NCI-H1092 (cell line): ENCODE measurements at places on chromosomes 7 and 10.

DNA sequence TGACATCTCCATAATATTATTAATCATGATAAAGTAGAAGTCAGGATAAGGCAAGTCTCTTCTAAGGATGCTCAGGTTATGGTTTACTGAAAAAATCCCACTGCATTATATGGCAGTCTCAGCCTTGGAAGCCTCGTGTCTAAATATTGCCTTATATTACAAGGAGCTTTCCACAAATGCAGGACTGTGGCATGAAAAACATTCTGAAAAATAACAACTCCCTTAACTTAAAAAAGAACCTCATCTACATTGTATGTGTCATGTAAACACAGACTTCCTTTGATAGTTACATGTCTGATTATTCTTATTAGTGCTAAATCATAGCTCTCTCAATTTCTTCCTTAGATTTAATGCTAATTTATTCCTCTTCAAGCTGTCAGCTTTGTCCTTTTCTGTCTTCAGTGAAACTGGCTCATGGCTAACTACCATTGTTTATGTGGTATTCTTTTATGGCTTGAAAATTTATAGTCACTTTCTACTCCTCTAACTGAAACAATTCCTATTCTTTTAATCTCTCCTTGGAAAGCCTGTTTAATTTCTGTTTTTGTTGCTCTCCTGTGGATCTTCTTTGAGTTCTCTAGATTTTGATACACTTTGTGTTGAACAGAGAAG is 156.1 kb downstream of the KIF20B start:
- DNase-seq, result no peak

DNA sequence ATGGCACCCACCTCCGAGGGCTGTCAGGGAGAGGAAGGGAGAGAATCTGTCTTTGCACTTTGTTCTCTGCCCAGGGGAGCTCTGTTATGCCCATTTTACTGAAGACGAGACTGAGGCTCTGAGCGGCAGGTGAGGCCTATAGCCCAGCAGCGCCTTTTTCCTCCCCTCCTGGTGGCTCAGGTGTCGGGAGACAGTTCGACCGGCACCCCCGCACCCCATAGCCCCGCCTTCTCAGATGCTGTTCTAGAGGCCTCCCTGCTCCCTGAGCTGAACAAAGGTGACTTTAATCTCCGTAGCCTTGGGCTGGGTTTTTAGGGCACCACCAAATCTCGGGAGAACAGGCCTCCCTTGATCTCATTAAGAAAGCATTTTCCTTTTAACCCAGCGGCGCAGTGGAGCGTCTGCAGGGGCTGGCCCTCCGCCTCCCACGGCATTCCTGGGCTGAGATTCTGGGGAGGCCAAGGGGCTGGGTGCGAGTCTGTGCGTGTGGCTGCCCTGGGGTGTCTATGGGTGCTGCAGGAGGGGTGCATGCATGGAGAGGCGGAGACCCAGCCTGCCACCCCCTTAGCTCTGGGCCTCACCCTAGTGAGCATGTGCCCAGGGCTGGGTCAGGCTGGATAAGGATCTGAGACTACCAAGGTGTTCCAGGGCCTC is 3.3 kb downstream of the LFNG start:
- DNase-seq, result no peak

- no peak for DNase-seq
Measured at GRCh38 chr10:117345143-117345542, 30.1 kb downstream of the PDZD8 start.

- DNase-seq, result no peak
Measured at GRCh38 chr10:6912424-6912823, 332.3 kb upstream of the PRKCQ start.

- DNase-seq, result no peak
Measured at GRCh38 chr7:143073556-143073955, 21.4 kb downstream of the OR6V1 start.

- no peak for DNase-seq
Measured at GRCh38 chr10:50397312-50398140, 146.2 kb upstream of the ASAH2 start.

GRCh38 chr7:135362871-135363270 is 129.2 kb downstream of the STRA8 start:
- DNase-seq, result no peak

DNA sequence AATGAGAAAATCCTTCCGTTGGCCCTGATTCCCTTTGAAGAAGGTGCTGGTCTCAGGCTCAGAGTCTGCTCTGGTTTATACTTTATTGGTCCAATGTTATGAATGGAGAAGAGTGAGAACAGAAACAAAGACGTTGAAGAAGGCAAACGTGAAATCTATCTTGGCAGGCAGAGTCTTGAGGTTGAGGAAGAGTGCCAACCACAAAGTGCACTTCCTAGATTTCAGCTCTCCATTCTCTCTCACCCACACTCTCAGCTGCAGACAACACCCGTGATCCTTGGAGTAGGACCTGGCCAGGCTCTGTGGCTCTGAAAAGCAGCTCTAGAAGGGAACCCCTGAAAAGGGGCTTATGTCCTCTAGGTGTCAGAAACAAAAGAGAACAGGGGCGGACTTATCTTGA is 128.9 kb upstream of the PLXNA4 start:
- no peak for DNase-seq

DNA sequence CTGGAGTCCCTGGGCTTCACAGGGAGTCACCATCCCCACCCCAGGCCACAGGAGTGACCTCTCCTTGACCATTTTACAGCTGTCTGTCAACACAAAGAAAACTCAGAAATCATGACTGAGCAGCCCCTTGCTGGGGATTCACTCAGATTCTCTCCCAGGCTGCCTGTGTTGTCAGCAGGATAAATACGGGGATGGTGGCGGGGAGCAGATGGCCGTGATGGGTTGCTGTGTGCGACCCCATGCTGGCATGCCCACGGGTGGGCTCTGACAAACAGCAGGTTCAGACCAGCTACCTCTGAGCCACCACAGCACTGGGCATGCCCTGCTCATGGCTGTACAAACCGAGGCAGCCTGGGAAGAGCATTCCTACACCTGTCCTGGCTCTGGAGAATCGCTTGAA is 136.1 kb downstream of the SLIT1 start:
- DNase-seq, result no peak

- DNase-seq, result no peak
Measured at GRCh38 chr7:105599551-105599950, 18.3 kb upstream of the EFCAB10 start.

DNA sequence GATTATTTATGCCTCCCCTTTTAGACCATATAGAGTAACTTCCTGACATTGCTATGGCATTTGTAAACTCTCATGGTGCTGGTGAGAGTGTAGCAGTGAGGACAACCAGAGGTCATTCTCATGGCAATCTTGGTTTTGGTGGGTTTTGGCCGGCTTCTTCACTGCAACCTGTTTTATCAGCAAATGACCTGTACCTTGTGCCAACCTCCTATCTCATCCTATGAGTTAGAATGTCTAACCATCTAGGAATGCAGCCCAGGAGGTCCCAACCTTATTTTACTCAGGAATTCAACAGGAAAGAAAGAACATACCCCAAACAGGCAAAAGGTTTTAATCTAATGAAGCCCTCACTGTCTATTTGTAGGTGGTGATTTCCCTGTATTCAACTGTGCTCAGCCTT is 205.4 kb upstream of the YAE1 start:
- no peak for DNase-seq

DNA sequence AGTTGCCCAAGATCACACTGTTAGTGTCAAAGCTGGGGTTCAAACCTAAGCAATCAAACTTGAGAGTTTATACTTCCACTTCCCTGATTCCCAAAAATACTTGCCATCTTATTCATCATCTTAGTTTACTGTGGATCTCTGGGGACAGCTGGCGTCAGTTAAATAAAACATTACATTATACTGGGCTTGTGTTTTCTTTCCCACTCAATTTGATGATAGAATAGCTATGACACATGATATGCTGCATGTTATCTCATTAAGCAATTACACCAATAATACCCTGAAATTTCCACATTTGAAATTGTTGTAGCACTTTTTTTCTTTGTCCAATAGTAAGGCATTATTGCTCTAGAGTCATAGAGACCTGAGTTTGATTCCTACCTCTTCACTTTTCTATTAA is 62.9 kb upstream of the MXI1 start:
- DNase-seq, result no peak

DNA sequence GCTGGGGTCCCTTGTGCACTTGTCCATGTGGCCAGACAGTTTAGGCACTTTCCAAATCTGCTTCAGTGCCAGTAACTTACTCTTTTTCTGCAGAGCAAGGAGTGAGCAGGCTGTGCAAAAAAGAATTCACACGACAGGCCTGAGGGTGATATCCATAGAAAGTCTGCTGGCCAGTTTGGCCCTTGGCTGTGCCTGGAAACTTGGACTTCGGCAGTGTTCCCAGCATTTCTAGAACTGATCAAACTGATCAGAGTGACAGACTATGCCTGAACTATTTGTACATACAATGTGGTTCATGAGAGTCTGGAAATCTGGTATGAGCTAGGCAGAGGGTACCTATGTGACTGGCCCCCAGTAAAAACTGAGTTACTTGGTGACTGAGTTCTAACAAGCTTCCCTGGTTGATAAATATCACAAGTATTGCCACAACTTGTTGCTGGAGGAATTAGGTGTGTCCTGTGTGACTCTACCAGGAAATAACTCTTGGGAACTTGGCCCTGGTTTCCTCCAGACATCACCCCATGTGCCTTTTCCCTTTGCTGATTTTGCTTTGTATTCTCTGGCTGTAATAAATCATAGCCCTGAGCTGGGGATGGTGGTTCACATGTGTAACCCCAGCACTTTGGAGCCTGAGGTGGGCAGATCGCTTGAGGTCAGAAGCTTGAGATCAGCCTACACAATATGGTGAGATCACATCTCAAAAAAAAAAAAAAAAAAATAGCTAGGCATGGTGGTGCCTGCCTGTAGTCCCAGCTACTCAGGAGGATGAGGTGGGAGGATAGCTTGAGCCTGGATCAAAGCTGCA is 3.3 kb upstream of the DENND10 start:
- no peak for DNase-seq

GRCh38 chr7:67391168-67391567 is 394.5 kb downstream of the TYW1 start:
- DNase-seq, result no peak

- no peak for DNase-seq
Measured at GRCh38 chr7:1236132-1236661, 3.5 kb downstream of the UNCX start.

DNA sequence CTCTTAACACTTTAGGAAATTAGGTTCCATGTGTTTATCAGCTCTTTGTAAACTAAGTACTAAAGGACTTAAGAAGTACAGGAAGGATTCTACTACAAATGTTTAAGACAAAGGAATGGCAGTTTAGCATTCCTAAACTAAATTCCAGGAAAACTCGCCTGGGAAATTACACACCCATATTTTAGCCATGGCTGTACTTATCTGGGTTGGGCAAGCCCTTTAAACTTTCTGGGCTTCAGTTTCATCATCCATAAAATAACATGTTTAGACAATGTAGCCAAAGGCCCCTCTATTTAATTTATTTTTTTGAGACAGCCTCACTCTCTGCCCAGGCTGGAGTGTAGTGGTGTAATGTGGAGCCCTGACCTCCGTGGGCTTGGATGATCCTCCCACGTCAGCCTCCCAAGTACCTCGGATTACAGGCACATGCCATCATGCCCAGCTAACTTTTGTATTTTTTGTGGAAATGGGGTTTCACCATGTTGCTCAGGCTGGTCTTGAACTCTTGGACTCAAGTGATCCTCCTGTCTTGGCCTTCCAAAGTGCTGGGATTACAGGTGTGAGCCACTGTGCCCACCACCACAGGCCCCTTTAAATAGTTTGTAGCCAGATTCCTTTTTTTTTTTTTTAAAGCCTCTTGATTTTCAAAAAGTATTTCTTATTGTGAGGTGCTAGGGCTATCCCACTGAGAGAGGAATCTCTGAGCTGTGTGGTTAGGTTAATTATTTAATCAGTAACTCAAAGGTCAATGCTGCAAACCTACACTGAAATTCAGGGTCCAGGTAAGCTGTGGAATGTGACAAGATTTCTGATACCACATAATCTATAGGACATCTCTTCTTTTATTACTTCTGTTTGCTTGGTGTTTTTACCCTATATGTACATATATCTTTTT is 32.1 kb downstream of the TMEM60 start:
- DNase-seq, result no peak

- DNase-seq, result no peak
Measured at GRCh38 chr10:6617309-6618076, 37.4 kb upstream of the PRKCQ start.

- DNase-seq, result no peak
Measured at GRCh38 chr7:20776214-20776911, 10.3 kb downstream of the SP8 start.

DNA sequence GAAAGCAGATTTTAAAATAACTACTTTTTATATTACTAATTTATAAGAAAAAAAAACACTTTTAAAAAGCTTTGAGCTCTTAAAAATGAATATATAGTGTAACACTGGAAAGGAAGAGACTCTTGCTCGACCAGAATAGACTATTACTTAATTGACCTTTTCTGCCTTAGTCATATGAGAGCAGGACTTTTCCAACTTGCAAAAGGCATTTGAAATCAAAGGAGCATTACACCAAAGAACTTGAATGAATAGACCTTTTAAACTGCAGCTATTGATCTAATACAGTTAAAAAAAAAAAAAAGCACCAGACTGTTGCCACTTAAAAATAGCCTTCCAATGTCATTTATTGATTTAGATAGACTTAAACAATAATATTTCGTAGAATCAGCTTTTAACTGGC is 17.2 kb upstream of the SEMA3D start:
- no peak for DNase-seq

DNA sequence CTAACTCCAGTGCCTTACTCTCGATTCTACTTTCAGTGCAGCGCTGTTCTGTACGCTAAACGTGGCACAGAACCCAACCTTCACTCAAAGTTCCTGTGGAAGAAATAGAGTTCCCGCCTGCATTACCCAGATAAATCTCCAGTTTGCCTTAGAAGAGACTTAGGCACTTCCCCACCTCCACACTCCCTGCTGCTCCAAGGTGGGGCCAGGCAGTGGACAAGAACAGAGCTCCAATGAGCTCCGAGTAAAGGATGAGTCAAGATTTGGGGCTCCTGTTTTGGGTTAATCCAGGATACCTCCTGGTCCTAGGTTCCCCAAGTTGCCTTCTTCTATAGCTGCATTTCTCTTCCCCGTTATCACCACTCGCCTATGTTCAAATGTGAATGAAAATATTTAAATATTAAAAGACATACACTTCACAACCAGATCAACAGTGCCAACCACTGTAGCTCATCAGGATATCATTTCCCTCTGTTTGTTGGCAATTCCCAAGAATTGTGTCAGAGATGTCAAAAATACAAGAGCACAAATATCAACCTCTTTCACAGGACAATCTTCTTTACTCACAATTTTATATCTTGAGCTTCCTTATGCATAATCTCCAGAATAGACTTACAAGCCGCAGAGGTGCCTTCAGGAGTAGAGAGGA is 48.0 kb downstream of the MALSU1 start:
- DNase-seq, result no peak

GRCh38 chr10:17073725-17074540 is 55.7 kb downstream of the CUBN start:
- no peak for DNase-seq

DNA sequence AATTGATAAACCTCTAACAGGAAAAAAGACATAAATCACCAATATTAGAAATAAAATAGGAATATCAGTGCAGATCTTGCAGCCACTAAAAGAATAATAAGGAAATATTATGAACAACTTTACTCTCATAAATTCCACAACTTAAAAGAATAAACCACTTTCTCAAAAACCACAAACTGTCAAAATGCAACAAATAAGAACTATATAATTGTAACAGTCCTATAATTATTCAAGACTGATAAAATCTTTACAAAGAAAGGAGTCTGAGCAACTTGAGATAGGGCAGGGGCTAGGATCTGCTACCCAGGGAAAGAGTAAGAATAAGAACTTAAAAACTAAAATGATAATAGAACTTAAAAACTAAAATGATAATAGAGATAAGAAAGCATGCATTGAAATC is 169.5 kb upstream of the GDF10 start:
- DNase-seq, result no peak

- DNase-seq, result no peak
Measured at GRCh38 chr7:154746571-154747360, 256.2 kb downstream of the PAXIP1 start.
